ENCODE measurements at places on chromosomes 4 and X.

GRCh38 chrX:56968980-56969379, 26.4 kb downstream of the SPIN3 start:
- no peak for DNase-seq

DNA sequence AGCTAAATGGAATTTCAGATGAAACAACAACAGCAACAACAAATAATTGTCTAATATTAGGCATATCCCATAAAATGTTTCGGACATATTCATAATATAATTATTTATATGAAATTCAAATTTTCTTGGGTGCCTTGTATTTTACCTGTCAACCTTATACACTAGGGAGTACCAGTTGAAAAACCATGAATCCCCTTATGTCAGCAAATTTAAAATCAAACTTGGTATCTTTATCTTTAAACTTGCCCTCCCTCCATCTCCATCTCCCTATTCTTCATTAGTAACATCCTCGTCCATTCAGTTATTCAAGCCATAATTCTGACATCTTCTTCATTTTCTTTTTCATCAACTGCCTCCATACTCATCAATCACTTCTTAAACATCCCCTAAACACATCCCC, 974.5 kb upstream of the HS3ST1 start:
- no peak for DNase-seq

- DNase-seq: no peak
These were observed 301.4 kb upstream of the AADAT start for GRCh38 chr4:170391066-170391740.

GRCh38 chrX:149476513-149476912, 28.6 kb downstream of the IDS start:
- no peak for DNase-seq

- DNase-seq: no peak
These were observed 64.4 kb downstream of the CXCL13 start for GRCh38 chr4:77669946-77670590.

All from NT2/D1 (cell line).